Left ventricle myocardium inferior (tissue), 1 donor: ENCODE measurements at places on chromosomes 13 and 19.

GRCh38 chr19:38975861-38976271 is 324 bp upstream of the FBXO17 start:
- DNase-seq: no peak

- no peak for DNase-seq
Observed at GRCh38 chr13:46166947-46167610, 14.9 kb downstream of the LCP1 start.

GRCh38 chr19:33403221-33403972 is 29.9 kb downstream of the CEBPG start:
- DNase-seq: no peak

GRCh38 chr19:55383279-55384130 is 587 bp downstream of the TMEM238 start:
- DNase-seq: peak; percentile 46

DNA sequence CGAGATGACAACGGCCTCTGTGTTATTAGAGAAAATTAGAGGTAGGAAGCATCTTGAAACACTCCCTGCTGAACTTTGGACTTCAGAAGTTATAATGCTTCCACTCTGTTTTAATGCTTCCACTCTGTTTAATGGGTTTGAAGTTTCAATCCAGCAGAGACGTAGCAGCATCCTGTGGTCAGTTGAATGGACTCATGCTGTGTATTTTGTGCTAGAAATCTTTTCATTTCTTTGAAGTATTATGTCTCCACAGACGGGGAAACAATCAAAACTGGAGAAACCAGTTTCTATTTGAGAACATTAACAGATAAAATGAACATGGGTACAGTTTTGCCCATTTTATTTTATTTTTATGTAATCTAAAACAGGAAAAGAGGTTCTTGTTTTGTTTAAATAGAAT is 1736.2 kb downstream of the SLITRK5 start:
- no peak for DNase-seq

- no peak for DNase-seq
Observed at GRCh38 chr13:80977168-80977567, 636.2 kb upstream of the SPRY2 start.

GRCh38 chr13:39401046-39401705 is 201.8 kb downstream of the LHFPL6 start:
- no peak for DNase-seq
